NCI-H2081 (cell line): ENCODE measurements at places on chromosomes 5 and 9.

- DNase-seq, result no peak
These were observed 39.6 kb downstream of the COL5A1 start for GRCh38 chr9:134681061-134681661.

DNA sequence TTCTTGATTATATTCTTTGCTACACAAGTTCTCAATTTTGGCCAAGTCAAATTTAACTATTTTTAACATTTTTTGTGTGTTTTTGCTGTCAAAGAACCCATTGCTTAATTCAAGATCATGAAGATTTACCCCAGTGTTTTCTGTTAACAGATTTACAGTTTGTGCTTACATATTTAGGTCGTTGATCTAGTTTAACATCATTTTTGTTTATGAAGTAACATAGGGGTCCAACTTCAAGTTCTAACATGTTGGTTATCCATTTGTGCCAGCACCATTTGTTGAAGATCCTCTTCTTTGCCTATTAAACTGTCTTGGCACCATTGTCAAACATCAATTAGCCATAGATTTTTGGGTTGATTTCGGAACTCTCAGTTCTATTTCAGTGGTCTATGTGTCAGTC lies 71.0 kb downstream of the CCDC192 start:
- no peak for DNase-seq

GRCh38 chr5:27639005-27639612 lies 600.7 kb upstream of the CDH9 start:
- no peak for DNase-seq

GRCh38 chr5:145588113-145588512 lies 247.0 kb downstream of the PRELID2 start:
- no peak for DNase-seq

DNA sequence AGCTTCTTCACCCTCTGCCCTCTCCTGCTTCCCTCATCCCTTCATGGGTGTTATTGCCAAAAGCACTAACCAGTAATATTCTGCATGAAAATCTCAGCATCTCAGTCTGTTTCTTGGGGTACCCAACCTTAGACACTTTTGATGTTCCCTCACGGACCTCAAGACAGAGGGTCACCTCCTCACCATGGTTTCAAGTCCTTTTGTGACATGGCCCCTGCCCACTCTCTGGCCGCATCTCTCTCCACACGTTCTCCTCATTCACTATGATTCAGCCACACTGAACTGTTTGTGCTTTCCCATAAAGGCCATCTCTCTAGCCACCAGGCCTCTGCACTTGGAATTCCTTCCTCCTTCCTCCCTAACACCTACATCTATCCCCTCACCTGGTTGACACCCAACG lies 111.5 kb upstream of the SPOCK1 start:
- no peak for DNase-seq

- DNase-seq, result no peak
These were observed 37.2 kb downstream of the DCAF12 start for GRCh38 chr9:34089311-34089710.

GRCh38 chr5:145971108-145971507 lies 34.7 kb downstream of the SH3RF2 start:
- no peak for DNase-seq

DNA sequence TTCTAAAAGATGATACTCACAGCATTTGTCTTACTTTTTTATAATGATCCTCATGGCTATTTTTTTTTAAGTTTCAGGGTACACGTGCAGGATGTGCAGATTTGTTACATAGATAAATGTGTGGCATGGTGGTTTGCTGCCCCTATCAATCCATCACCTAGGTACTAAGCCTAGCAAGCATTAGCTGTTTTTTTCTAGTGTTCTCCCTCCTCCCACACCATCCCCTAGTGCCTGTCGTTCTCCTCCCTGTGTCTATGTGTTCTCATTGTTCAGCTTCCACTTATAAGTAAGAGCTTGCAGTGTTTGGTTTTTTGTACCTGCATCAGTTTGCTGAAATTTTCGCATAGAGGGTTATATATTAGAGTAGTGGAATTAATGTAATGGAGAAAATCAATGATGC lies 189.1 kb upstream of the CDH12 start:
- DNase-seq, result peak; percentile 11

- DNase-seq, result no peak
These were observed 50.9 kb upstream of the ZFAND5 start for GRCh38 chr9:72415948-72416347.

GRCh38 chr5:104942735-104943134 lies 1380.1 kb upstream of the NUDT12 start:
- DNase-seq, result peak; percentile 2

DNA sequence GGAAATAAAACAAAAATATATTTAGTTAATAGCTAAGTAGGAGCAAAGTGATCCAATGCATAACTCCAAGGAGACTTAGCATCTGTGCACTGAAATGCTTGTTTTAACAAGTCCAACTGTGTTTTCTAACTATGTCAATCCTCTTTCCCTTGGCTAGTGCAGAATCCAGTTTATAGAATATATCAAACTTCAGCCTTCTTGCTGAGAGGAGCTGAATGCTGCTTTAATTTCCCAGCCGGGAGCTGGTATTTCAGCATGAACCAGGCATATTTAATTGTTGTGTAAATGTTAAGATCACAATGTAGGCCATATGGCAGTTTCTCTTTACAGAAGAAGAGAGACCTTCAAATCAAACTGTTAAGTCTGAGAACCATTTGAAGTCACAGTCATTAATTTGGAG lies 411.7 kb downstream of the HCN1 start:
- DNase-seq, result no peak

DNA sequence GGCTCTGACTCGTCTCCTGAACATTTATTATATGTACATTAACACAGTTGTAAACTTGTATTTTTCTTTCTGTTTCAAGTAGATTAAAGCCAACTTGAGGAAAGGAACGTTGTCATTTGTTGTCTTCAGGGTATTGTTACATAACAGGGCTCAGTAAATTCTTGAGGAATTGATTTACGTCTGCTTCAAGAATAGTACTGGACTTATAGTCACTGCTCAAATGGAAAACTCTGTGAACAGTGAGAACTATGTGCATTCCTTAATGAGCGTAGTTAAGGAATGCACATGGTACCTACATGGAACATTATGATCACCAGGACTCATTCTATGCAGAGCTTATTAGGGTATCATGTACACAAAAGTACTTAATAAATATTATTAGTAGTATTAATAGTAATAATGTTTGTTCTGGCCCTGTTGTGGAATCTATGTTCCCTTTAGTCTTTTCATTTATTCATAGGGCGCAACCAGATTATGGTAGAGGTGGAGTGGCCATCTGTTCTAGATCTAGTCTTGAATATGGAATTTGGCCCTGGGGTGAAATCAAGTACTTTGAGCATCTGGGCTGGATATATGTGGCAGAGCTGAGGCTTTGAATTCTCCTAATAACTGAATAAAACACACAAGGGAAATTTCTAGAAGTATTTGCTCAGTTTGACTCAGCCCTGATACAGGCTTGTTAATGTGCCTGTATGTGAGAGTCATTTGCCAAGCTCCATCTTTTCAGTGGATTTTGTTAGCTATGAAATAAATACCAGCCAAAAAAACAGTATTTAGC lies 108.6 kb upstream of the SH3GL2 start:
- DNase-seq, result no peak

DNA sequence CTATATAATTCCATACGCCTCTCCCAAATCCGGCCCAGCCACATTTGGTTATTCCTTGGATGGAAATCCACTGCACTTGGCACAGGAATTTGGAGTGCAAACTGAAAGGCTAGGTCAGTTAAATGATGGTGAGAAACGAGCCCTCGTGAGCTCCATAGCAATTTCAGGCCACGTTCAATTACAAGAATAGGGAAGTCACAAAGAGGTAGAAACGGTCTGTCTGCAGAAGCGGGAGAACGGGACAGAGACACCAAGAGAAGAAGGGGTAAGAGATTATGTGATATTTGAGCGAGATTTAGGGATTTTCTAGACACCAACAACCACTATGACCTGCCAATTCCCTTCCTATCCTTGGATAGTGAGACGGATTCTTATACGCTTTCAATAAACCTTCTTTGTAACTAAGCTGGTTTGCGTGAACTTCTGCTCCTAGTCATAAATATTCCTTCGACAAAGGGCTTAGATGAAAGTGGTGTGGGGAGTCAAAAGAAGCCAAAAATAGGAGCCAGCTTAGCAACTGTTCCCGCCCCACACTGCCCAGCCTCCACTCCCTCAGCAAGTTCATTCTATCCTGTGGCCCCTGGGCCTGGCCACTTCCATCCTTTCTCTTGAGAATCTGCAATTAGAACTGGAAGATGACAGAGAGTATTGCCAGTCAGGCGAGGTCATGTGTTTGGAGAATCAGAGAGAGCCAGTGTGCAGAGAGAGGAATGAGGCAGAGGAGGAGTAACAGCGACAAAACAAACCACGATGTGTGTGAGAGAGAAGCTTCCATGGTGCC lies 118.4 kb downstream of the ZNF608 start:
- DNase-seq, result no peak

DNA sequence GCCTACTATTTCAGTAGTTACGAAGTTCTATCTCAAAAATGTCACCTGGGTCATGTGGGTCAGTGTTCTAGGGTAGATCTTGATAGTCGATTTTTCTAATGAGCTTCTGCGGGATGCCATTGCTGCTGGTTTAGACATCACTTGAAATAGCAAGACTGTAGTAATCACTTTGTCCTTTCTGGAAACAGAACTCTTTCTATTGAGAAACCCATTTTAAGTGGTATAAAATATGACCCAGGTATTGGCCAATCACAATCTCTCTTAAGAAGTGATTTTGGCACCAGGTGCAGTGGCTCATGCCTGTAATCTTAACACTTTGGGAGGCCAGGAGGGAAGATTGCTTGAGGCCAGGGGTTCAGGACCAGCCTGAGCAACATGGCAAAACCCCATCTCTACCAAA lies 17.6 kb downstream of the ARRDC3 start:
- DNase-seq, result no peak
